ENCODE measurements at places on chromosomes 6 and 20. TPM values are rescaled to one million over a fixed set of nuclear protein-coding genes. Genes with fewer than 3 reads are reported as not detected.

Gene CCR6
- total RNA-seq: 0.41 TPM

Gene BCAS1
- 0.04 TPM for total RNA-seq

Gene ALDH5A1
- total RNA-seq: 8.4 TPM

GRCh38 chr6:34143884-34144580 is 1.9 kb downstream of the GRM4 start:
- no peak for DNase-seq

DNA sequence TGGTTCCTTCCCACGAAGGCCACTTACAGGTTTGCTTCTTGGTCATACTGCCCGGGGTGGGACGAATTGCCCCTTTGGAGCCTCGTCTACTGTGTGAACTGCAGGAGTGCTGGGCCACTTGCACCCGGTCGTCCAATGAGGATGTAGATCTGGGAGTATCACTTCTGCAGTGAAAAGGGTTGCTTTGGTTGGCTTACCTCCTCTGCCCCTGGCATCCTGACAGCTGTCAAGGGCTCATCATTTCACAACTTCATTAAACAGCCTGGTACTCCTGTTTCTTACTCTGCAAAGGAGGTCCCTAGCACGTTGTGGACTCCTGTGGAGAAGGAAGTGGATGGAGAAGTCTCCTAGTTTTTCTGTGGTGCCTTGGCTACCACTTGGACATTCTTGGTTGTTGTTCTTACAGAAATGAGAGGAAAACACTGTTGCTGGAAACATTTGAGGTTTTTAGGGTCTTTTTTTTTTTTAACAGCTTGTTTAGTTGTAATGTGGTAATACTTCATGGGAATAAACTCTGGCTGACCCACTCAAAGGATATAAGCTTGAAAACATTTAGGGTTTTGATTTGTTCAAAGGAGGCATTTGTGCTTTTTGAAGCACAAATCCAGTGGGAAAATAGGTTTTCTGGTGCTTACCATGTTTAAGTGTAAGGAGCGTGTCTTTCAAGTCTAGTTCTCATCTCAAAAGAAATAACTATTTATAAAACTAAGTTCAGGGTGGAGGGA is 60.7 kb downstream of the AKAP12 start:
- no peak for DNase-seq

DNA sequence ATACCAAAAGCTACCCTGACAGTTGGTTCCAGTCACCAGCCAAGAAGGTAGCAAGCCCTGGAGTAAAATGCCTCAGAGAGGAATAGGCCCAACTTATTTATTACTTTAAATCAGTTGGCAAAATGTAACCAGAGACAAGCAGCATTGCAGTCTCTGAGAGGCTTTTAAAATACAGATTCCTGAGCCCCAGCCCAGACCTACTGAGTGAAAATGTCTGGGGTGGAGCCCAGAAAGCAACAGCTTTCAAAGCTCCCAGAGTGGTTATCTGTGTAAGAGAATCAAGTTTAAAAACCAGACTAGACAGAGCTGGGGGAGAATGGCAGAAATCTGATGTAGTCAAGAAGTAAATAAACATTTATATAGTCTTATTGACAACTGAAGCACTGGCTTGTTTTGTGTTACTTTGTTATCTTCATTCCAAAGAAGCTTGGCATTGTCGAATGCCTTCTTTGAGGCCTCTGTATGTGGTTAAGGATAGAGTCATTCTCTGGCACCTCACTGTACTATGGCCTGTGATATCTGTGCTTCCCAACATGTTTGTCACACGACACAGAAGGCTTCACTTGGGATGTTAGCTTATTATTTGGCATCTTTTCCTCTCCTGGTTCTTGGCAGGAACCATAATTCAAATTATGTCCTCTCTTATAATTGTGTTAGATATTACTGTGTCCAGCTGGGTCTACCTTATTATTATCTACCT is 313.5 kb downstream of the SLC35F1 start:
- no peak for DNase-seq

GRCh38 chr6:3747100-3747737 is 4.3 kb downstream of the PXDC1 start:
- DNase-seq: no peak

DNA sequence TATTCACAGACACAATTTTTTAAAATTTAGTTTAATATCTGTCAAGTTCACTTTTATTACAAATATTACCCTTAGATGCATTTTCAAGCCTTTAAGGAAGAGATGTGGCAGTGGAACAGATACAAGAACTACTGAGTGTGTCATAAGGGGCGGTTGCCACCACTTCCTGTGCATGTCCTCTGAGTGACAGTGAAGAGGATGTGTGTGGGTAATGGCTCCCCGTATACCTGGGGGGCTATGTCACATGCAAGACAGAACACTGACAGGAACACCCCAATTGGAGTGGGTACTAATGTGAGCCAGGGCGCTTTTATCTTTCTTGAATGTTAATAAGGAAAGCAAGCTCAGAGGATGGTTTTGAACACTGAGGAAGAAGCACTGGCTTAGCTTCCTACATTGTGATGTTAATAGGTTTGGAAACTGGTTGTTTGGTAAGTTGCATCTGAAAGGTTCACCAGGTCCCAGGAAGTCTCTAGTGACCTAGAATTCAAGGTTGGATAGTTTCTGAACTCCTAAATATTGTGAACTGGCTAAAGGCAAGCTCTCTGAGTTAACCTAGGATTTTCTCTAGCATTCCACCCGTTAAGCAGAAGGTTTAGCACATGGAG is 83.4 kb upstream of the ASF1A start:
- no peak for DNase-seq

GRCh38 chr6:136551103-136551502 is 881 bp upstream of the MAP7 start:
- DNase-seq: no peak

- DNase-seq: no peak
Observed at GRCh38 chr20:14951105-14951504, 613.7 kb upstream of the FLRT3 start.

Data from kidney epithelial cell (primary cell).